ENCODE measurements at places on chromosomes 5 and 9.

GRCh38 chr9:5041390-5042115 is 56.5 kb downstream of the JAK2 start:
- DNase-seq = no peak

GRCh38 chr9:6367128-6367890 is 39.1 kb downstream of the TPD52L3 start:
- no peak for DNase-seq

DNA sequence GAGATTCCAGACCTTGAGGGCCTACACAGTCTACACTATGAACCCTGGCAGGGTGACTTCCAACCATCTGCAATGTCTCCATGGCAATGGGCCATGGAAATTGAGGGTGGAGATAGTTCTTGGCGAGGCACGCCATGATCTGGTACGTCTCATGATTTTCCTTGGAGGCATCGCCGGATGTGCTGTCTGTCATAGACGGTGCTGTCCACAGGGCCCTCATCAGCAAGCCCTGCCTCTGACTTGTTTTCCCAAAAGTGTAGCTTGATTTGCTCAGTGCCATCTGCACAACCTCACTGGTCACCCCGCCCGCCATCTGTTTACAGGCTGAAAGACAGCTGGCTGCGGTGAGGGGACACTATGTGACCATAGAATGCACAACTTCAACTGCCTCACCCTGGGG is 73.5 kb downstream of the BOD1 start:
- DNase-seq = no peak

- DNase-seq = no peak
These were observed 174.8 kb downstream of the CDK5RAP2 start for GRCh38 chr9:120405134-120405533.

DNA sequence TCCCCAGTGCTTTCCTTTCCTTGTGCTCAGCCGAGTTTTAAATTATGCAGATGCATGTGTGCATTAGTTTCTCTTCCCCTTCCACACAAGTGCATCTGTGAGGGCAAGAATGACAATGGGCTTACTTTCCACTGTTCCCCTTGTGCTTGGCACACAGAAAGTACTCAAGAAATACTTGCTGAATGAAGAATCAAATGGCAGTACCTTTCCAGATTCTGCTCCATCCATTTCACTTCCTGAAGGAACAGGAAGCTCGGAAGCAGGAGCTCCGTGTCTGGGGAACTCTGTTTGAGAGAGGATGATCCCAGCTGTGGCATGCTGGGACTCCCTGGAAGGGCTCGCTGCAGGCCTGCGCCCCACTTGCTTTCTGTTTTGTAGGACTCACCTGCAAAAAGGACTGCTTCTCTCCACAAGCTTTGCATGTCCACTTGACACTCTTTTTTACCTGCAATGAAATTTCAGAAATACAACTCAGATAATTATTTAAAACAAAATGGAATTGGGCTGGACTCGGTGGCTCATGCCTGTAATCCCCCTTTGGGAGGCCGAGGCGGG is 5.5 kb downstream of the MRNIP start:
- DNase-seq = no peak

- peak; percentile 27 for DNase-seq
These were observed at the start of gene TMEM161B for GRCh38 chr5:88268385-88269184. TMEM161B (minus strand) TSS chr5:88268845; CDS start chr5:88268723, 122 bp downstream.
